ENCODE measurements at places on chromosomes 16 and 17.
A peak's percentile ranks its signal among the peaks of the same experiment; 100 is the strongest.

- DNase-seq: peak; percentile 27
These were observed 299.4 kb upstream of the IRX3 start for GRCh38 chr16:54585998-54586340.

DNA sequence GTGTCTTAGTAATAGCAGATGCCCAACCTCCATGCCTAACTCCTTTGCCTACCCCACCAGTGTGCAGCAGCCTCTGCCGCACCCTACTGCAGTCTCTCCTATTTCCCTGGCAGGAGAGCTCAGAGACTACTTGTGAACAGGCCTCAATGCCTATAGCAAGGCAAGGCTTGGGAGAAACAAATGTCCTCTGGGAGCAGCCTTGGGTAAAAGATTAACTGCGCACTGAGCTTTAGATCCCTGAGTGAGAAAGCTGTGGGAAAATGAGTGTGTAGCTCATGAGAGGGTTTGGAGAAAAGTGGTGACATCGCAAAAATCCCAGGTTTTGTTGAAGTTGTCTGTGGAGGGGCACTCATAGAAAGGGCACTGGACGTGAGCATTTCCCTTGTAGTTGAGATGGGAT is 335.8 kb downstream of the WWOX start:
- no peak for DNase-seq

GRCh38 chr17:77502626-77503292 is 362.0 kb downstream of the SEC14L1 start:
- DNase-seq: no peak

DNA sequence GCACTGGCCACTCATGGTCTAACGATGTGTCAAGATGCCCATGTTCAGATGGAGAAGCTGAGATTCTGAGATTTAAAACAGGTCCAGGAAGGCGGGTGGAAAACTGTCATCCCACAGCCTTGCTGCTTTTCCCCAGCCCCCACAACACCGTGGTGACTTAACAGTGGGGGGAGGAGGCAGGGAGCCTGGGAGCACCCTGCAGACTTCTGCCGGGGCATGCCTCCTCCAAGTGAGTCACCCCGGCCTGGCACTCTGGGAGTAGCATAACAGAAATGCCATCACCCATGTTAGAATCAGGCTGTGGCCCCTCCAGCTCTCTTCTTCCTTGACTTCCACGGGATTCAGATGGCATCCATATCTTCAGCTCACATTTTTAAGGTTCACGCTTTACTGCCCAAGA is 164.8 kb downstream of the CBLN1 start:
- DNase-seq: no peak

DNA sequence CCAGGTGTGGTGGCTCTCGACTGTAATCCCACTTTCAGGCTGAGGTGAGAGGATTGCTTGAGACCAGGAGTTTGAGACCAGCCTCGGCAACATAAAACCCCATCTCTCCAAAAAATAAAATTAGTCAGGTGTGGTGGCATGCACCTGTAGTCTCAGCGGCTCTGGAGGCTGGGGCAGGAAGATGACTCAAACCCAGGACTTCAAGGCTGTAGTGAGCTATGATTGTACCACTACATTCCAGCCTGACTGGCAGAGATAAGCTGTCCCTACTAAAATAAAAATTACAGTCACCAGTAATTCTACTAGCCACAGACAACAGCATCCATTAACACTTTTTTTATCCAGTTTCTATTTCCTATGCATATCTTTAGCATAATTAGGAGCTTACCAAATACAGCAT is 176.3 kb downstream of the CPPED1 start:
- no peak for DNase-seq

GRCh38 chr16:86975445-86975844 is 341.7 kb downstream of the C16orf95 start:
- DNase-seq: no peak

DNA sequence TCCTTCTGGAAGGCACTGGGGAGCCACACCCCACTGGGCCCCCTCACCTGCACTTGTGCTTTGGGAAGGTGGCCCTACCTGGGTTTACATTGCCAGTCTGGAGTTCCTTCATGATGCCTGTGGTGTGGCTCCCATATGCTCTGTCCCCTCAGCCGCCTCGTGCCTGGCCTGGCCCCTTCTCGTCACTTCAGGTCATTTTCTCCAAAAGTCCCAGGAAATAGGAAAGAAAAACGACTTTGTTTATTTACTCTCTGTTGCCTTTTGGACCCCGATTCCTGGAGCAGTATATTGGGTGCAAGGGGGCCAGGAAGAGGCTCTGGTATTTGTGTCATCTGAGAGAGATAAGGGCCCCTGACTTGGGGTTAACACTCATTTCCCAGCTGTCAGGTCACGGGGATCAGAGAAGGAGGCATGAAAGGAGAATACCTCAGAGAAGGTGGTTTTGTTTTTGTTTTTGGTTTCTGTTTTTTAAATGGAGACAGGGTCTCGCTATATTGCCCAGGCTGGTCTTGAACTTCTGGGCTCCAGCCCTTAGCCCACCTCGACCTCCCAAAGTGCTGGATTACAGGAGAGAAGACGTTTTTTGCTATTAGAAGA is 4.7 kb downstream of the SOCS3 start:
- no peak for DNase-seq

Measured in vagina (tissue), 2 donors.